ENCODE measurements at places on chromosomes 5 and 9.

DNA sequence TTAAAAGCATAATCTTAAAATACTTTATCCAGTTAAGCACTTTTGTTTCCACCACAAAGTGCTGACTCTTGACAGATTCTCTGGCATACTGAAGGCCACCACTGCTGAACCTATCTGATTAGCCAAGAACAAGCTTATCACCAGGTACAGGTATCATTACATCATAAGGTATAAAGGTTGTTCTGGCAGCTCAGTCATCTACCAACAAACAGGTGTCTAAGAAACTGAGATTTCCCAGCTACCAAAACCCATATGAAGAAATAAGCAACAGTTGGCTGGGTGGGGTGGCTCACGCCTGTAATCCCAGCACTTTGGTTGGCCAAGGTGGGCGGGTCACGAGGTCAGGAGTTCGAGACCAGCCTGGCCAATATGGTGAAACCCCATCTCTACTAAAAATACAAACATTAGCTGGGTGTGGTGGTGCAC, 5.0 kb downstream of the MTMR12 start:
- no peak for DNase-seq

GRCh38 chr5:120655828-120656435, 191.8 kb downstream of the PRR16 start:
- DNase-seq: no peak

GRCh38 chr9:80866576-80867227, 822.6 kb downstream of the TLE1 start:
- DNase-seq: no peak

DNA sequence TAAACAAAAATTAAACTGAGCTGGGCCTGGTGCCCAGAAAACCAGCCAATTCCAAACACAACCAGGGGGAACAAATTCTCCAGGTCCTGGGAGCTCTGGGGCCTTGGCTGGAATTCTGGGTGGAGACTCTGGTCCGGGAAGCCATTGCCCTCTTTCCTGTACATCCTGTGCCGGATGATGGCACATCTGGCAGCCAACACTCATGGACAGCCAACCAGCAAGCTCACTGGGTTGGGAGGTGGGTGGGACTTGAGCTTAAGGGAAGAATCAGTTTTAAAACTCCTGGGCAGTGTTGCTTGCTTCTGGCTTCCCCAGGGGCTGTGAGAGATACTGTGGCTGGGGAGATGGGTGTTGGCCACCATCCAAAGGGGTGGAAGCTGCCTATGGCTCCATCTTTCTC, 56.1 kb downstream of the PCDH1 start:
- DNase-seq: no peak

DNA sequence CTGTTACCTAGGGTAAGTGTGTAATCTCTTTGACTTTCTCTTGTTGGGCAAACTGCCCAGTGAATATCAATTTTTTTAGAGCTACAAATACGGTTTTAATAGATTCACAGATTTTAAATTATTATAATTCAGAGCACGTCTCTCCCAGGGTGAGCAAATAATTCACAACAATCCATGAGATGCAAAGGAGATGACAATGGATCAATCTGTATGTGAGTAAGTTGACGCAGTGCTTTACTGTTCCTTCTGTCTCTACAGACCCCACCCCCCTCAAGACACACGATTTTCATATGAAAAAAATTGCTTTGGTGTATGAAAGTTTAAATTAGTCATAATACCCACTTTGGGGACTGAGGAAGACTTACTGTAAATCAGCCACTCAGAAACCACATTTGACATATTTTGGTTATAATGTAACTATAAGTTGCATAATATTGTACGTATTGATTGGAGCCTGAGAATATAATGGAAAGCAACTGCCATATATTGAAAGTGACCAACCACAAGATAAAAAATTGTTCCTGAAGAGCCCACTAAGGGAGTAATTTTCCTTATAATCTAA, 201.7 kb downstream of the BNC2 start:
- no peak for DNase-seq

DNA sequence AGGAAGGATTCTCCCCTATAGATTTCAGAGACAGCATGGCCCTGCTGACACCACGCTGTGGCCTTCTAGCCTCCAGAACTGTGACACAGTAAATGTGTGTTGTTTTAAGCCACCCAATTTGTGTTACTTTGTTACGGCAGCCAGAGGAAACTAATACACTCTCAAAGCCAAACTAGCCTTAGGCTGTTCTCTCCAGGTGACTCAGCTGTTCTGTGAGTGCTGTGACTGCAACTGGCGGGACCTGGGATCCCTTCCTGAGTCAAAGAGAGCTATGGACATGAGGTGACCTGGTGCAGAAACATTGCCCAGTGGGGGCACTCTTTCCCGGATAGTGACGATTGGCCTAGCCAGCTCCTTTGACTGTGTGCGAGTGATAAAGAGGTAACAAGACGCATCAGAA, 14.0 kb upstream of the MLANA start:
- DNase-seq: no peak

GRCh38 chr9:9410736-9411135, 1202.1 kb downstream of the PTPRD start:
- DNase-seq: no peak

DNA sequence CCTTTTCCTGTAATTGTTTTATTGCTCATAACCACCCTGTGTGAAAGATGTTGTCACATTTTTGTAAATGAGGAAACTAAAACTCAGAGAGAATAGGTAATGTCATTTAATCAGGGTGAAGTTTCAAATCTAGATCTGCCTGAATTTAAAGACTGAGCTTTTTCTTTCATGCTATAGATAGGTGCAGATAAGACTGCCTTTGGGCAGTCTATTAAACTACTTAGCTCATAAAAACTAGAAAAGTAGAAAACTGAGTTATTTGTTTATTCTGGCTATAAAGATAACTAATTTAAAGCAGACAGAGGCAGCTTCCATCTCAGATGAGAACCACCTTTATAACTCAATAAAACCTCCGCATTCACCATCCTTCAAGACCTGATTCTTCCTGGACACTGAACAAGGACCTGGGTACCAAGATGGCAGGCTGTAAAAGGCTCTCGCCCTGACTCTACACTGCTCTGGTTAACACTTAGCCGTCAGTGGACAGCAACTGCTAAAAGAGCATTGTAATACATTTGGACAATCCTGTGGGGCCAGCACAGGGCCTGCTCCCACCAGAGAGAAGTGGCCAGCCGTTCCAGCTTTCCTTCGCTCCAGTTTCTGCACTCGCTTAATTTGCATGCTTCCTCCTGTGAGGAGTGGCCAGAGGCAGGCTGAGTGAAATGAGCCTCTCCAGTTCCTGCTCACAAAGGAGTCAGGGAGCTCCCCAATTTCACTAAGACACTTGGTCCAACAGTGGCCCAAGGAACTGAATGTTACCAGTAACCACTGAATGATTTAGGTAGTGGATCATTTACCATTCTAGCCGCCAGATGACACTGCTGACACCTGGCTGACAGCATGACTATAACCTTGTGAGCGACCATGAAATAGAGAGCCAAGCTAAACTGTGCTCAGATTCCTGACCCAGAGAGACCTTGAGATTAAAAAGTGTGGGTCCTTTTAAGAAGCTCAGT, 566.4 kb downstream of the EFNA5 start:
- DNase-seq: no peak

DNA sequence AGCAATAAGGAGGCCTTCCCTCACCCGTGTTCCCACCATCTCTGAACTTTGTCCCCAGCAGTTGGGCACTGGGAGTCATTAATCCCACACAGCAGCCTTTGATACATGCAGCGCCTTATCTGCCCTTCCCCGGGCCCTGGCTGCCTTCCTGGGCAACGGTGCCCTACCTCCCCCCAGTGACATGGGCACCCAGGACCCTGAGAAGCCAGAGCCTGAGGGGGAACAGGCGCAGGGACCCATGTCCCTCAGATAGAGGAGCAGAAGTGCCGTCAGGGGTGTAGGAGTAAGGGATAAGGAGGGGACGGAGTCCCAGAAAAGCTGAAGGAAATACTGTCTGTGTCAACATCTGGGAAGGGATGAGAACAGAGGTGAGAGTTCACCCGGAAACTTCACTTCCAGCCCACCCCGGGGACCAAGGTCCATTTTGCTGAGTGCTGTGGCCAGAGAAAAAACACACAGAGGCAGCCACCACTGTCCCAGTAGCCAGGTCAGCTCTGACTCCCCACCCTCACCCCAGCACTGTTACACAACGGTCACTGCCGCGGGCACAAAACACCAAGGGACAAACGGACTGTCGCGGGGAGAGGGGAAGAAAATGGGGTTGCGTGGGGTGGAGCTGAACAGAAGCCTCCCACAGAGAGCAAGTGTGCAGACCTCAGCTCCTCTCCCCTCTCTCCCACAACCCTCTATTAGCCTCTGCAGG, 3.8 kb downstream of the PCDH1 start:
- no peak for DNase-seq

GRCh38 chr5:54443270-54443669, 12.2 kb upstream of the HSPB3 start:
- no peak for DNase-seq

DNA sequence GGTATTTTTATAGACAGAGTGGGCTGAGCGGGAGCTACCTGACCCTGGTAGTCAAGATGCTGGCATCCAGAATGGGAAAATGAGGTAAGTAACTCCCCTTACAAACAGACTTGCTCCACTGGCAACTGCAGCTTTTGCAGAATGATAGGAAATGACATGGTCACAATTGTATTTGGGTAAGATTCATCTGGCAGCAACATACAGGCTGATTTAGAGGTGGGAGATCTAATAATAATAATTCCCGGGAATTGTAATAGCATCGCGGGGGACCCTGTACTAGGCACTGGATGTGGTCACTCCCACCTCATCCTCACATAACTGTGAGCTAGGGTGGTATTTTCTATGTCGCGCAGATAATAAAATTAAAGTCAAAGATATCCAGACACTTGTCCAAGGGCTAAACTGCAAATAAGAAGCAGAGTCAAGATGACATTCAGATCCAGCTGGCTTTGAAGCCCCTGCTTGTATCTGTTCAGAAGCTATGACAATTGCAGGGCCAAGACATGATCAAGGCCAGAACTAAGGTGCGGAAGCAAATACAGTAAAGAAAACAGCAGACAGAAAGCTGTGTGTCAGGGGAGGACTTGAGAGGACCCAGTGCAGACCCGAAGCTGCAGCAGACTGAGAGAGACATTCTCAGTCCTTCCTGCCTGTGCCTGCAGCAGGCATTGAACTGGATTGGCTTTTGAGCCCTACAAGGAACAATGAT, 507.2 kb downstream of the BNC2 start:
- DNase-seq: no peak

GRCh38 chr5:35470866-35471265, 146.8 kb upstream of the SPEF2 start:
- no peak for DNase-seq

DNA sequence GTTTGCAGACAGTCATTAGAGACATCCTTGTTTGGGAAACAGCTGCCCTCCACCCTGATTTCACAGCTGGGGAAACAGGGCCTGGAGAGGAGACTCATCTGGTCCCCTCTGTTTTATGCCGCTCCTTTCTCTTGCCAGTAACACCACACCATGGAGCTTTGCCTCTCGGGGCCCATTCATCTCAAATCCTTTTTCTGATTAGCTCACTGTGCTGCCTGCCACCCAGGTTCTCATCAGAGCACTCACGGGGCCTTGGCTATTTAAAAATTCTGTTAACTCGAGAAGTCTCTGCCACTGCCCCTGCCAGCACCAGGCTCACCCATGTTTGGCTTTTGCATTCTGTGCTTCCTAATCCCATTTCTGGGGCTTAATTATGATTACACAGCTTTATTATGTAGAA, 36.8 kb upstream of the C5orf58 start:
- DNase-seq: no peak

GRCh38 chr9:14912859-14913258, 2.6 kb upstream of the FREM1 start:
- no peak for DNase-seq

DNA sequence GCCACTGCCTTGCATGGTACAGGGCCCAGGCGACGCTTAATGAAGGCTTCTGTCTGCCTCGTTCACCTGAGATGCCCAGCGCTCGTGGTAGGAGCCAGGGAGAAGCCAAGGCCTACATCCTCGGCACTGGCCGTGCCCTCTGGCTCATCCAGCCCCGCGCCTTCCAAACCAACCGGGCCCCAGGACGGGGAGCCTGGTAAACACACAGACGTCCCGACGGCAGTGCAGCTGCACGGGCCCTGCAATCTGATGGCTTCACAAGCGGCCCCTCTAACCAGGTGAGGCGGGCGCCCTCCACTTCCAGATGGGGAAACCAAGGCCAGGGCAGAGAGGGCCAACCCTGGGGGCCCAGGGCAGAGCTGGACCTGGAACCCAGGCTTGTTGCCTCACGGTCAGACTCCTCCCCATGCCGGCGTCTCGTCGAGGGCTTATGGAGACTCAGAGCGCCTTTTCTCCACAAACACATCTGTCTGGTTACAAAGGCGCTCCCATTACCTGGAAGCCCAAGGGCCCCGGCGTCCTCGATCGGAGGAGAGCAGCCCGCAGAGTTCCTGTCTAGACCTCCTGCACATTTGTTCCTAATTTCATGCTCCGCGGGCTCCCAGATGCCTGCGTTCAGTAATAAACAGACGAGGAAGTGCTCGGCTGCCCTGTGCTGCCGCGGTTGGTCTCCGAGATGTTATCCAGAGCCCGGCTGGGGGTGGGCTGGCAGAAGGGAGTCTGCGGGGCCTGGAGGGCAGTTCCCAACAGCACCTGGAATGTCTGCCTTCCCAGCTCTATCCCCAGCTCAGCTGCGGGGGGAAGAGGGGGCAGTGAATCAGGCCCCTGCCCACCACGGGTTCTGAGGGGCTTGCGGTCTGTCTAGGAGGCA, 23.5 kb downstream of the FAM163B start:
- DNase-seq: no peak

GRCh38 chr5:72308853-72309191, 11.2 kb downstream of the MRPS27 start:
- no peak for DNase-seq

- DNase-seq: no peak
Measured at GRCh38 chr5:150766251-150766650, 7.4 kb upstream of the DCTN4 start.

- no peak for DNase-seq
Measured at GRCh38 chr9:136048560-136049411, 46.3 kb downstream of the NACC2 start.

DNA sequence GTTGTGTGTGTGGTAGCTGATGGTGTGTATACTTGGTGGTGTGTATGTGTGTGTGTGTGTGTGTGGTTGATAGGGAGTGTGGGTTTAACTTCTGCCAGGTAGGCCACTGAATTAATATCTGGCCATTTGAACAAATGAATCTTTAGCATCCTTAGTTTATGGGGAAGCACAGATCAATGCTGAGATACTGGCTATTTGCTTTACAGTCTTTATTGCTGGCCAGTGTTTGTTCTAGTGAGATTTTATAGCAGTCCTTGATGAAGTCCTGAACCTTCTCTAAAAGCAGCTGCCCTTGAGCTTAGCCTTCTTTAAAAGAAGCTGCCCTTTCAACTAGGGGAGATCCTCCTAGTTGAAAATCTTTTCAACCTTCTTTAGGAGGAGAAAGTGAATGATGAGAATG, 69.3 kb downstream of the MACIR start:
- no peak for DNase-seq

DNA sequence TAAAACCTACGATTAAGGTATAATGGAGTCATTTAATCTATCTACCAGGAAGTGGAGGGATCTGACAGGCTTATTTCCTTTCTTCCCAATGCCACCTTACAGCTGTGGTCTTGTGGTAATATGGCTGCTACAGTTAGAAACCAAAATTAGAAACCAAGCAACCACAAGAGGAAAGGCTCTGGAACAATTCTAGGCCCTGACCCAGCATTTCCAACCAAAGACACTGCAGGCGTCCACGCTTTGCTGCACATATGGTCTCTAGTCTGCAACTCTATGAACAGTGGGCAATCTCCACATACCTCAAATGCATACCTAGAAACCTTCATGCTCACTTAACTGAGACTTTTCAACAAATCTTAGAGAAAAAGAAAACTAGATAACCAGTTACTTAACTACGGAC, 339.1 kb downstream of the NFIB start:
- DNase-seq: no peak
